ENCODE measurements at places on chromosomes 1 and 21.

DNA sequence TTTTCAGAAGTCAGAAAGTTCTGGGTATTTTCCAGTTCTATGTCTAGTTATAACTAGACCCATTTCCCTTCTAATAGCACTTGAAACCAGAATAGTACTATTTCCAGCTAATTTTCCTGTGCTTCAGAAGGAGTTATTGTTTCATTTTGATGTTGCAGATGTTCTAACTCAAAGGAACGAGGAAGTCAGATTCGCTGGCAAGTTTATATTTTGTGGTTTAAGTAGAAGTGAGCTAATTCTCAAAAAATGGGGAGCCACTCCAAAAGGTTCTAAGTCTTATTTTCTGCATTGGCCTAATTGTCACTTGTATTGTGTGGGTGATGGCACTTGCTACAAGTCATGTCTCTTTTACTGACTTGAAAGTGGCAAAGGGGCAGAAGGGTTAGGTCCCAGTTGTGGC is 18.1 kb downstream of the CCDC185 start:
- no peak for DNase-seq

DNA sequence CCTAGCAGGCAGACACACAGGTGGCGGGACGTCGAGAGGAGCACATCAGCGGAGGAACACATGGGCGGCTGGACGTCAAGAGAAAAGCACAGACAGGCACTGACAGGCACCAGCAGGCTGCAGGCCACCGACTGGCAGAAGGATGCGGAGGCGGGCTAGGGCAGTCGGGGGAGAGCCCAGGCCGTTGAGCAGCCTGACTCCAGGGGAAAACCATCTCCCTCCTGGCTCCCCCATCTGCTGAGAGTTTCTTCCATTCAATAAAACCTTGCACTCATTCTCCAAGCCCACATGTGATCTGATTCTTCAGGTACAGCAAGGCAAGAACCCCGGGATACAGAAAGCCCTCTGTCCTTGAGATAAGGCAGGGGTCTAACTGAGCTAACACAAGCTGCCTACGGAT is 25.5 kb downstream of the B3GALT5 start:
- no peak for DNase-seq

DNA sequence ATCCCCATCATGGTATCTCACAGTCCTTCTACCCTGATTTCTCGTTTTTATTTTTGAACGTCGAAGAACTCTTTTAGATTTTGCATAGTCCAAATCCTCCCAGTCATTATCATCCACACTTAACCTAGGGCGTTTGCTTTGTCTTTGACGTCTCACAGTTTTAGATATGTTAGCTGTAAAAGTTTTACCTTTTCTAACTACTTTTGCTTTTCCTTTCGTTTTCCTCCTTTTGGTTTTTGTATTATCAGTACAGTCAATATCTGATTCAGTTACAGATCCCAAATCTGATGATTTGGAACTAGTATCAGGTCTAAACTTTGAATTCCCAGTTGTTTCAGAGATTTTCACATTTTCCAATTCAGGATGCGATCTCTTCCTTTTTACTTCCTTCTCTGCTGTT is 13.1 kb upstream of the PSMG1 start:
- DNase-seq: no peak

GRCh38 chr1:182786995-182787324 is 2.6 kb upstream of the NPL start:
- no peak for DNase-seq

DNA sequence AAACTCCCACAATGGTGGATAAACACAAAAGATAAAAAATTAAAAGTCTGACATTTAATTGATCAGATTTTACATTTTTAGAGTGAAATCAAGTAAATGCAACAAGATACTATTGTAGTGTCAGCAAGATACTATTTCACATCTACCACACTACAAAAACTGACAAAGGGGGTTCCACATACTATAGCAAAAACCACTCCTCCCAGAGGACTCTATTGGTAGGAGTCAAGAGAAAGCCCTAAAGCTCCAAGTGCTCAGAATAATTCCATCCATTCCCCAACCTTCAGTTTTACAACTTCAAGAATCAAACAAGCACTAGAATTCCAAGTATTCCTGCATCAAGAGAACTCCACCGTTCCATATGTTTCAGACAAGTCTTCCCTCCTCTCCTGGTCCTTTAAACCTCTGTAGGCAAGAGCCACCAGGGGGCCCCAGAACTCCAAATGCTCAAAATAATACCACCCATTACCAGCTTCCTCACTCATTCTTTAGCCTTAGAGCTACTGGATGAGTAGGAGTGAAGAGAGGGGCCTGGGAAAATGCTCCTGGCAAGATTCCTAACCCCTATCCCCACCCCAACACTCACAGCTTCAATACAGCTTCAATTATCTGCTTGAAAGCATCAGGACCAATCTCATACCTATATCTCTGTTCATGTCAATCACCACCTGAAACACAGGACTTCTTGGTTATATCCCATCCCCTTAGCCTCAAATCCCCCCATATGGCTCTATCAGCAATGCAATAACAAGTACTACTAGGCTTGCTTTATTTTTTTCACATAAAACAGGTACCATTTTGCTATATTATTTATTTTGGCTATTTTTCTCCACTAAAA is 9.9 kb downstream of the TOR1AIP2 start:
- peak; percentile 38 for DNase-seq

DNA sequence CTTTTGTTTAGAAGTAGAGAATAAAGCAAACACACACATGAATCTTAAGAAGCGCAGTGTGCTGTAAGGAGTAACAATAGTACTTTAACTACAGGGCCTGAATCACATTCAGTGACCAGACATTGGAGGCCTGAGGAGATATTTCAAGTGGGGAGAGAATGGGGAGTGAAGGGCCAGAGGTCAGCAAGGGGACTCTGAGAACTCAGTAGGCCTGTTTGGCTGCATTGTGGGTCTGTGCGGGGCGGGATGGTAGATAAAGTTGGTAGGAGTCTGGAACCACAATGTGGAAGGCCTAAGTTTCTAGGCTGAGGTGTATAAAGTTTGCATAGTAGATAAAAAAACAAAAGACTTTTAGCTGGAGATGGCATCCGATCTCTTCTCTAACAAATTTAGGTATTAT is 52.7 kb upstream of the WLS start:
- no peak for DNase-seq

DNA sequence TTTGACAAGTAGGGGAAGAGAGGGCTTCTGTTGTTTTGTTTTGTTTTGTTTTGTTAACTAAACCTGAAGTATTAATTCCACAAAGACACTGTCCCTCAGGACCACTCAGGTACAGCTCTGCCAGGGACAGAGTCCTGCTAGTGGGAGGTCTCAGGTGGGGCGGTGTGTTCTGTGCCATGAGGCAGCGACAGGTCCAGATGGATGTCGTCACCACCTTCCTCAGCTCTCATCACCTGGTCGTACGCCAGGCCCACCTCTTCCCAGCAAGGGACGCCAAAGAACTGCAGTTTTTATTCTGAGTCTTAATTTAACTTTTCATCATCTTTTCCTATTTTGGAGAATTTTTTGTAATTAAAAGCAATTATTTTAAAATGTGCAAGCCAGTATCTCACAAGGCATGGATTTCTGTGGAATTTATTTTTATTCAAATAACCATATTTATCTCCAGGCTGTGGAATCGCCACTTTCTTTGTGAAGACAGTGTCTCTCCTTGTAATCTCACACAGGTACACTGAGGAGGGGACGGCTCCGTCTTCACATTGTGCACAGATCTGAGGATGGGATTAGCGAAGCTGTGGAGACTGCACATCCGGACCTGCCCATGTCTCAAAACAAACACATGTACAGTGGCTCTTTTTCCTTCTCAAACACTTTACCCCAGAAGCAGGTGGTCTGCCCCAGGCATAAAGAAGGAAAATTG is 62.5 kb downstream of the POFUT2 start:
- DNase-seq: no peak

- DNase-seq: no peak
Measured at GRCh38 chr1:236281198-236281653, 532 bp downstream of the ERO1B start.

DNA sequence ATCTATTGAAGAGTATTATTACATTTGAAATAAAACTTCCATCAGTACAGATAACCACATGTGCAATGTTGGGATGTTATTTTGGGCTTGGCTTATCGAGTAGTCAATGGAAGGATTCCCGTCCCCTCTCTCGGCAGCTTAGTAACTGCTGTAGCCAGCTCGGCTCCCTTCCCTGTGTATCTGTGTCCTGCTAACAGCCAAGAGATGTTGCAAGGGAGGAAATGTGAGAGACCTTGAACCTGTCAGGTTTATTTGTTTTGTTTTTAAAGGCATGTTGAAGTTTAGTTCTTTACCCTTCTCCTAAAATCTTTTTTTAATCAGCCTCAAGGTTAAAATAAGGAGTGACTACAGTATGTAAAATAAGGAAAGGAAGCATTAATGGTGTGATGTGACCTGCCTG is 13.6 kb upstream of the TARS2 start:
- no peak for DNase-seq

- no peak for DNase-seq
Measured at GRCh38 chr1:225453797-225454648, 26.2 kb upstream of the LBR start.

- DNase-seq: no peak
Measured at GRCh38 chr1:199132006-199132405, 493.2 kb downstream of the PTPRC start.

- DNase-seq: no peak
Measured at GRCh38 chr1:7279769-7280168, 491.3 kb upstream of the VAMP3 start.

DNA sequence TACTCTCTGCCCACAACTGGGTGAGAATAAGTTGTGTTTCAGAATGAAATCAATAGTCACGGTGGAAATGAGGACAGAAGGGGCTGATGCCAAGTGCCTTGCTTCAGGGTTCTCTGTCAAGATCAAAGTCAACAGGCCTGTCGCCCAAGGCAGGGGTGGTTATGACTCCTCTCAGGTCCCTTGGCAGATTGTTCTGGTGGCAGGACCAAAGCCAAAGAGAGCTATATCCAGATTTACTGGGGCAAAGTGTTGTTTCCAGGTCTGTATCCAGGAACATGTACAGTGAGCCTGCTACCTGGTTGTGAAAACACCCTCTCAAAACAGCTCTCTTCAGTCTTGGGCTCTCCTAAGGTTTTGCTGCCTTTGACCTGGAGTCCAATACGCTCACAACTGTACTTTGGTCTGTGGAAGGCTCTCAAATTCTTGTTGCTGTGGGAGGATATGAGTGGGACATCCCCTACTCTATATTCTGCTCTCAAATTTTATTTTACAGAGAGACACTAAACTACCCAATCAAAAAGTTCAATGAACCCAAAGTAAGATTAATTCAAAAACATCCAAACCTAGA is 175.1 kb upstream of the ETV3 start:
- no peak for DNase-seq

DNA sequence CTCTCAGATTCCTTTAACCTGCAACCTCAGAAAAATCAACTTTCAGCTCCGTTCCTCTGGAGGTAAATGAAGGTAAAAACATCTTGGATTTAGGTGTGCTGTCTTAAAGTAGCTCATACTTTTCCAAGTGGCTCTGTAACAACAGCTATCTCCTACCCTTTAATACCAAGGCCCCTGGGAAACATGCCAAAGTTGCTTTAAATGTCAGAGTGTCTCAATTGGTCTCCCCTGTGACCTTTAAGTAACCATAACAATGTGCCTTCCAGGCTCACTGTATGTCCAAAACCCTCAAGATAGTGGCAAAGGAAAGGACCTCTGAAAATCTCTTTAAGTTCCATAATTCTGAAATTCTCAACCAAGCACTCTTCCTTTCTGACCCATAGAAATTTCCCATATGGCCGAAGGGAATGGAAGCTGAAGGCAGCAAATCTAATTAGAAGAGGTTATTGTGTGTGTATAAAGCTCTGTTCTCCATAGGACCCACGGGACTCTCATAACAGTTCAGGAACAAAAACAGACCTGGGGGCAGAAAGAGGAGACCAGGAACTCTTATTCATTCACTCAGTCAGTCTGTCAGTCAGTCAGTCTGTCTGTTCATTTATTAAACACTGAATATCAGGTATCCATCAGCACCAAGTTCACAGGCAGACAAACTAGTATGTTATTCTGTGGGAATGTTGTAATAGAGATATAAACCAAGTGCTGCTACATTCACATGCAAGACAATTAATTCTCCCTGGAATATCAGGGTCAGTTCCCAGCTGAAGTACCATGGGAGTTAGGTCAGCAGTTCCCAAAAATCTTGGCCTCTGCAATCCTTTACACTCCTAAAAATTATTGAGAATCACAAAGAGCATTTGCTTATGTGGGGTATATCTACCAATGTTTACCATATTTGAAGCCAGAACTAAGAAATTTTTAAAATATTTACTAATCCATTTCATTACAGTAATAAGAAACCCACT is 19.1 kb downstream of the ASTN1 start:
- DNase-seq: no peak

GRCh38 chr1:7233237-7233540 is 447.9 kb downstream of the CAMTA1 start:
- DNase-seq: no peak

DNA sequence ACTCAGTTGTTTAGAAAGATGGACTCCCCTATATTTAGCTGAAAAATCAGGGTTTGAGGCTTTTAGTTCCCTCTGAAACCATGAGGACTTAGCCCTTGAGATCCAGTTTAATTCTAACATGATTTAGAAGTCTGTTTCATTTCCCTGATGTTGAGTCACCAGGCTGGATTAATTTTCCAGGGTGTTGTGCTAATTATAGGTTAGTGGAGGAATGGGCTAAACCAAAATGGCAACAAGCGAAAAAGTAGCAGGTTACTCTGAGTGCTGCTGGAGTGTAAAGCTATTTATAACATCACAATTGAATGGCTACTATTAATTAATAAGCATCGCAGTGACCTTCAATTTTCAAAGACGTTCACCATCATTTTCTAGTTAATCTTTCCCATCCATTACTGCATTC is 15.5 kb upstream of the USP24 start:
- no peak for DNase-seq

- DNase-seq: no peak
Measured at GRCh38 chr1:114719424-114719787, 2.8 kb upstream of the NRAS start.

GRCh38 chr1:113136476-113136875 is 63.5 kb downstream of the LRIG2 start:
- DNase-seq: no peak

DNA sequence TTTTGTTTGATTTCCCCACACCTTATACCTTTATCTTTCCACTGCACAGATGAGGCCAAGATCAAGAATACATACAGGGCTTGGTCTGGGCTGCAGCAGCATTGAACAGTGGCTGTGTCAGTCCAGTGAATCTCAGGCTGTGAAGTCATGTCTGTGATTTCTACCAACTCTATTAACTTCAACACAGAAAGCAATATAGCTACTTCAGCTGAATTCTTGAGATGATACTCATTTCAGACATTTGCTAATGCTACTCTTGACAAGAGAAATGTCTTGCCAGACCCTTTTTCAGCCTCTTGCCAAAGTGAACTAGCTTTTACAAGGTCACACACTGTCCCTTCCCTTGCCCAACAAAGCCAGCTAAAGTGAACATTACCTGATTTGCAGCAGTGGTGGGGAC is 25.1 kb upstream of the HSD3B1 start:
- no peak for DNase-seq
